PC-3 (cell line): ENCODE measurements at places on chromosomes 3 and 15. TPM values are rescaled to one million over a fixed set of nuclear protein-coding genes. Genes with fewer than 3 reads are reported as not detected.
A peak's percentile ranks its signal among the peaks of the same experiment; 100 is the strongest.

- no peak for DNase-seq
These were observed 539.1 kb downstream of the MFSD1 start for GRCh38 chr3:159340877-159341500.

- peak; percentile 89 for DNase-seq
These were observed 464.1 kb upstream of the CBLB start for GRCh38 chr3:106332884-106333283.

GRCh38 chr3:197846491-197846890, 55.4 kb downstream of the LRCH3 start:
- no peak for DNase-seq

GRCh38 chr15:81843226-81843625, 202.6 kb downstream of the MEX3B start:
- no peak for DNase-seq

- DNase-seq = peak; percentile 78
These were observed 1.7 kb downstream of the ATG7 start for GRCh38 chr3:11273891-11274291.

- DNase-seq = no peak
These were observed 182.6 kb downstream of the WDR72 start for GRCh38 chr15:53576841-53577240.

DNA sequence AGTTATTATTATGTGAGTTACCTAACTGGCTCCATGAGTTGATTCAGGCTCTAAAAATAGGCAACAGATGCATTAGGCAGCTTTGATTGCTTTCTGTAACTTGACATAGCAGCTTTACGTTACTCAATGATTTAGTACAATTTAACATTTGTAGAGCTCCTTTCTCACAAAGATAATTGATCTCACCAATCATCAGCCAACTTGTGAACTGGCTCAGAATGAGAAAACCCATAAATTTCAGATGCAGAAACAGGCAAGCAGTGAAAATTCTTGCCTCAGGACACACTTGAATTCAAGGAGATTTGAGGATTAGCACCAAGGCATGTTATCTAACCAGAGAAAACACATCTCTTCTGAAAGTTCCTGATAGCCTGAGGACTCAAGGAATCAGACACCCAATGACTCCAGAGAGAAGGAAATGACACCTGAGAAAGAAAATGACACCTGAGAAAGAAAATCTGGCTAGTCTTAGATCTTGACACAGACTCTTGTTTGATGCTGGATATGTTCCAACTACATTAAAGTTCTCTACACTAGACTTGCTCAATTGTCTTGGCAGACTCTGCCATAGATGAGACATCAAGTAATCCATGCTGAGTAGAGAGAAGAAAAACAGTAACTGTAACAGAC, 315.1 kb upstream of the CBLB start:
- peak; percentile 82 for DNase-seq

DNA sequence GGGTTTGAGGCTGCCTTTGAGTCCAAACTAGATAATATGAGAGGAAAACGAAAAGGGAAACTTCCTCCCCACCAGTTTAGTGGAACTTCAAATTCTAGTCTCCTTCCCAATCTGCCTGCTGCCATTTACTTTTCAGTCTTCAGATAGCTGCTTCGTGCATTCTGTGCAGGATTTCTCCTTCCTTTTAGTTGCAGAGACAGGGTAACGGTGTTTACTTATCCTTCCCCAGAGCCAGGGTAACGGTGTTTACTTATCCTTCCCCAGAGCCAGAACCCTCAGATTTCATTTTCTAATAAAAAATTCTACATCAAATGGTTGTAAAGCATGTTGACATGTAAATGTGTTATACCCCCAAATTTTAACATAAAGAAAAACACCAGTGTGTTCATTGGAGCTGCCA, 282.6 kb downstream of the VPS13C start:
- no peak for DNase-seq

DNA sequence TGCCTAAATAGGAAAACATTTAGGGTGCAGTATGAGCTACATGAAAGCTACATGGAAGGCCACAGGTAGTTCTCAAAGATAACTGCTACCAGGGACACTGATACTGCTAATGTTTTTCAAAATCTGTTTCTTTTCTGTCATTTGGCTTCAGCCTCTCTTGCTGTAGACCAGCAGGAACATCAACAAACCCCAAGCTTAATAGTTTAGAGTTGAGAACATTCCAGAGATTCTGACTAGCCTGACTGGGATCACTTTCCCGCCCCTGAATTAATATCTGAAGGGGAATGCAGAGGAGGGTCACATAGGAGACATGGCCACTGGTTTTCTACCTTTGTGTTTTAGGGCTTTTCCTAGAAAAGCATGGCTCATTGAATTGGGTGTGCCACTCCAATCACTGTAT, 16.9 kb upstream of the C3orf38 start:
- no peak for DNase-seq

- DNase-seq = no peak
These were observed 634.0 kb upstream of the LMCD1 start for GRCh38 chr3:7867587-7867986.

GRCh38 chr3:150180334-150180733, 209.6 kb upstream of the PFN2 start:
- peak; percentile 19 for DNase-seq

- DNase-seq = no peak
These were observed 2.5 kb downstream of the ONECUT1 start for GRCh38 chr15:52787549-52788098.

DNA sequence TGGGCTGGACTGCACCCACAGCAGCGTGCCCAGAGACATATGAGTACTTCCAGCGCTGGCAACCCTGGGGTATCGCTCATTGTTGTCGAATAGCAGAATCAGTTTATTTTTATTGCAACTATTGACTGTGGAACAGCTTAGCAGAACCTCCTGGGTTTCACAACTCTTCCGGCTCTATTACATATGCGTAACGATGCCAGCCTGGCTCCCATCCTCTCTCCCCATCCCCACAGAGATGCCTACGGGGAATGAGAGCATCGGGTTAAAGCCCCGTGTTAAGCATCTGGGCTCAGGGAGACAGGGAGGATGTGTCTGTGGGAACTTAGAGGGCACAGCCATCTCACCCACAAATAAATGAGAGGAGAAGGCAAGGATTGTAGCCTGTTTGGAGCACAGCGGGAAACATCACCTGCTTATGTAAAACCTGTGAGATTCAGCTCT, 76.6 kb upstream of the DLG1 start:
- DNase-seq = no peak

DNA sequence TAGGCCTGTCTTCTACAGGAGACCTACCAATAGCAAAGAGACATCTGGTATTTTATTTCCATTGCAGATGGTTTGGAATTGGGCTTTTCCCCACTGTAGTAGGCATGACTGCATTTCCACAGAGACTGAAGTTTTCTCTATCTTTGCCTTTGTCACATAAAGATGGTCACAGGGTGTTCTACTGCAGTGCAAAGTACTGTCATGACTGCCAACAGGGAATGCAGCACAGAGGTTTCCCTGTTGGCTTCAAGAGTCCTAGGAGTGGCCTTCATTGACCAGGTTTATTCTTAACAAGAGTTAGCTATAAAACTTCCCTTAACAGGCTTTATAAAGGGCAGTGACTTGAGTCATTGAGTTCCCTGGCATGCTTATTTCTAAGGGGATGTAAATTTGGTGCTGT, 36.8 kb upstream of the TM4SF4 start:
- DNase-seq = no peak

The XRN1 gene
- total RNA-seq = 16.5 and 23.0 TPM in 2 replicates

The NANOGP8 gene
- not detected in 2 replicates for total RNA-seq

The SLC25A20 gene
- total RNA-seq = 17.7 and 19.0 TPM in 2 replicates

The FHIT gene
- total RNA-seq = 1.2 and 3.6 TPM in 2 replicates

The RAB27A gene
- 6.3 and 9.4 TPM in 2 replicates for total RNA-seq

The PLA1A gene
- 0.36 TPM in 1 of 2 replicates, not detected in the other for total RNA-seq

The FBXL22 gene
- 0.46 and 2.0 TPM in 2 replicates for total RNA-seq
